ENCODE measurements at places on chromosomes 16 and 17.

DNA sequence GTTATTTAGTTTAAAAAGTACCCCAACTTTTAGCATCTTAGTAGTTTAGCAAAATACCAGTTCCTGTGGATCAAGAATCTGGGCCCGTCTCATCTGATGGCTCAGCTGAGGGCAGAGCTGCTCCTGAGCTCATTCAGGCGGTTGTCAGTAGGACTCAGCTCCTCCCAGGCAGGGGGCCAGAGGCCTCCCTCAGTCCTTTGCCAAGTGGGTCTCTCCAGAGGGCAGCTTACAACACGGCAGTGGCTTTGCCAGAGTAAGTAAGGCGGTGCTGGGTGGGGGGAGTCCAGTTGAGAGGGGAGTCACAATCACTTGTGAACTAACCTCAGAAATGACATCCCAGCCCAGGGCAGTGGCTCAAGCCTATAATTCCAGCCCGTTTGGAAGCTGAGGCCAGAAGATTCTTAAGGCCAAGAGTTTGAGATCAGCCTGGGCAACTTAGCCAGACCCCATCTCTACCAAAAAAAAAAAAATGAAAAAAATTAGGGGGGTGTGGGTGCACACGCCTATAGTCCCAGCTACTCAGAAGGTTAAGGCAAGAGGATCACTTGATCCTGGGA is 81.5 kb upstream of the MED9 start:
- no peak for DNase-seq

GRCh38 chr17:72342627-72343527 is 222.1 kb downstream of the SOX9 start:
- no peak for DNase-seq

GRCh38 chr17:61324950-61325349 is 74.7 kb upstream of the TBX2 start:
- no peak for DNase-seq

DNA sequence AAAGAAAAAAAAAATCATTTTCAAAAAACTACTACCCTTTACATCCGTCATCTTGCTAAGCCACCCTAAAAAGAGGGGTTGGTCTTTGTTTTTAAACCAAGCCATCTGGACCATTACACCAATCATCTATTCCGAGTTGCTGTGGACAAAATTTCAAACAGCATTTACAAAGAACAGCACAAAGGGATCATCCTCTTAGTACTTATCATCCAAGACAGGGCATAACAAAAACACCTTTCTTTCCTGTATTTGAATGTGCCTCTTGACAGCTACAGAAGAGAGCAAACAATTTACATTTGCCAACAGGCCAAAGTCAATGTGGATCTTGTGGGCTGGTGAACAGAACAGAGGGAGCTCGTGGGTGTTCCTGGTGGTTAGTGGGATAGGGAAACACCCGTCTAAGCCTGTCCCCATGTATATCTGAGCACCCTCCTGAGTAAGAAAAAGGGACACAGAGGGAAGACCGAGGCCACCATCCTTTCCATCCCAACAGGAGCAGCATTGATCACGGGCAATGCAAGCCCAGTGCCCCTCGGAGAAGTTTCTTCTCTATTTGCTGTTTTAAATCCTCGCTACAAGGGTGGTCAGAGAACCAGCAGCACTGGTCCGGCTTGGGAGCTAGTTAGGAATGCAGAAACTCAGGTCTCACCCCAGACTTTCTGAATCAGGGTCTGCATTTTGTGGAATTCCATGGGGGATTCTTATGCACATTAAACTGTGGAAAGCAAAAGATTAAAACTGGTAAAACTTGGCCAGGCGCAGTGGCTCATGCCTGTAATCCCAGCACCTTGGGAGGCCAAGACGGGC is 1.9 kb downstream of the SLC39A11 start:
- DNase-seq, result no peak

GRCh38 chr17:68456339-68457167 is 743 bp downstream of the WIPI1 start:
- no peak for DNase-seq

DNA sequence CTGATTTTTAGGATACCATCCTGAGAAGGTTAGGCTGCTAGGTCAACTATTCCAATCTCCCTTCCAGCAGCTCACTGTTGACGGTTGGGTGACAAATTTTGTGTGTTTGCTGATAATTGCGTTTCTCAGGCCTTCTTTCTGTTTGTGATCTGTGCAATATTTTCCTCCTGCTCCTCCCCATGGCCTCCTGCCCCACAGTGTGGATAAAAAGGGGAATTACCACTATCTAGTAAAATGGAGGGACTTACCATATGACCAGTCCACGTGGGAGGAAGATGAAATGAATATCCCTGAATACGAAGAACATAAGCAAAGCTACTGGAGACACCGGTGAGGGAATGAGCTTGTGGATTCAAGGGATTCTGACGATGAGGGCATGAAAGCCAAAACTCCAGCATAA is 9.2 kb downstream of the CHD3 start:
- no peak for DNase-seq

Data from NCI-H1417 treated with DMSO at 0.1 percent for 48 hours (cell line).